Peyer's patch (tissue), 4 donors: ENCODE measurements at places on chromosomes 3 and 15.

- no peak for DNase-seq
These were observed 118.1 kb downstream of the APBA2 start for GRCh38 chr15:29003840-29004233.

- no peak for DNase-seq
These were observed 439.8 kb downstream of the RBMS3 start for GRCh38 chr3:29720665-29721064.

DNA sequence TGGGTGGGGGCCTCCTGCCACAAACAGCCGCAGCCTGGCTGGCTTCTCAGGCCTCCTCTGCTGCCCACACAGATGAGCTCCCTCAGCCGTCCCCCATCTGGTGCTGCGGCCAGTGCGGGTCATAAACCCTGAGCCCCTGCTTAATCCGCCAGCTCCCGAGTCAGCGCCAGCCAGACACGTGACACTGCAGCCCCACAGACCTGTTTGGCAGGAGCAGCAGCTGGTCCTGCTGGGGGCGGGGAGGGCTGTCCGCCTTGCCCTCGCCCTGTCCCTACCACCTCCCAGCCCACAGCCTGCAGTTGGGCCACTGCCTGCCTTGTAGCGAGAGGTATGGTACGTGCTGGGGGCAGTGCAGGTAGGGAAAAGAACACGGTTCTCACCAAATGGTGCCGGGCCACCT, 86.2 kb downstream of the IQSEC1 start:
- DNase-seq, result no peak

- no peak for DNase-seq
These were observed 144.6 kb downstream of the EBLN2 start for GRCh38 chr3:73206030-73206429.

DNA sequence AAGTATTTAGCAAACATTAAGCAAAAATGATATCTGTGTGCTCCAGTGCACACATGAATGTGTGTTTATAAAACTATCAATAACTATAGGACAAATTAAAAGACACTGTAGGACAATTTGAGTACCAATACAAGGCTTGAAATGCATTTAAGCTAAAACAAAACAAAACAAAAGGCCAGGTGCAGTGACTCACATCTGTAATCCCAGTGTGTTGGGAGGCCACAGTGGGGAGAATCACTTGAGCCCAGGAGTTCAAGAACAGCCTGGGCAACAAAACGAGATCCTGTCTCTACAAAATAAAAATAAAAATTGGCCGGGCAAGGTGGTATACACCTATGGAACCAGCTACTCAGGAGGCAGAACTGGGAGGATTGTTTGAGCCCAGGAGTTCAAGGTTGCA, 50.7 kb downstream of the CSNK1G1 start:
- DNase-seq, result no peak

DNA sequence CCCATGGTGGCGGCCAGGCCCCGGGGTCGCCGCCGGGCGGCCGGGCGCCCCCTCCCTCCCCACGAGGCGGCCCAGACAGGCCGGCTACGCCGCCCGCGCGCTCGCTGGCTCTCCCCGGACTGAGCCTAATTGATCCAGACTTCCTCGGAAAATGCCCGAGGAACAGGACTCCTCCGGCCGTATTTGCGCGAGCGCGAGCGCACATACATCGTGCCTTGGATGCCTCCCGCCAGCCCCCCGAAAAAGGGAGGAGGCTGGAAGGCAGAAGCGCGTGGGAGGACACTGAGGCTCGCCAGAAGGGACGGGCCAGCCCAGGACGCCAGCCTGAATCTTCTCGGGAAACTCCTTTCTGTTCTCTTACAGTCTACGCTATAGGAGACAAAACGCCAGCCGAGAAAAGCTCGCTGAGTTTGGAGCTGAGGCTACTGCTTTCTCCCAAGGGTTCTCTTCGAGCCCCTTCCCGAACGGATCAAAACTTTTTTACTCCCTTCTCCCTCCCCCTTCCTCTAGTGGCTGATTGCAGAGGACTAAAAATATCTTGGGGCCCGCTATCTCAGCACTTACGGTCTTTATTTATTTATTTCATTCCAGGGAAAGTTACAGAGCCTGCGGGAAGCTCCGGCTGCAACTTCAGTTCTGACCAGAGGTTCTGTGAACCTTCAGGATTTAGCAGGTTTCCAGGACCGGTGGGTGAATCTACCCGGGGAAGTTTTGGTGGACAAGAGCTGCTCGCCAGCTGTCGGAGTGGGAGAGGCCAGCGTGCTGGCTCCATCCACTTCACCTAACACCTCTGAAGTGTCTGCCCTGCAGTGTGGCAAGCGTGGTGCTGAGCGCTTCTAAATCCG, at the start of gene PDZRN3:
Gene PDZRN3, minus strand, starts transcription at position 121 of the 845 bp plus-strand sequence.
- DNase-seq, result no peak

DNA sequence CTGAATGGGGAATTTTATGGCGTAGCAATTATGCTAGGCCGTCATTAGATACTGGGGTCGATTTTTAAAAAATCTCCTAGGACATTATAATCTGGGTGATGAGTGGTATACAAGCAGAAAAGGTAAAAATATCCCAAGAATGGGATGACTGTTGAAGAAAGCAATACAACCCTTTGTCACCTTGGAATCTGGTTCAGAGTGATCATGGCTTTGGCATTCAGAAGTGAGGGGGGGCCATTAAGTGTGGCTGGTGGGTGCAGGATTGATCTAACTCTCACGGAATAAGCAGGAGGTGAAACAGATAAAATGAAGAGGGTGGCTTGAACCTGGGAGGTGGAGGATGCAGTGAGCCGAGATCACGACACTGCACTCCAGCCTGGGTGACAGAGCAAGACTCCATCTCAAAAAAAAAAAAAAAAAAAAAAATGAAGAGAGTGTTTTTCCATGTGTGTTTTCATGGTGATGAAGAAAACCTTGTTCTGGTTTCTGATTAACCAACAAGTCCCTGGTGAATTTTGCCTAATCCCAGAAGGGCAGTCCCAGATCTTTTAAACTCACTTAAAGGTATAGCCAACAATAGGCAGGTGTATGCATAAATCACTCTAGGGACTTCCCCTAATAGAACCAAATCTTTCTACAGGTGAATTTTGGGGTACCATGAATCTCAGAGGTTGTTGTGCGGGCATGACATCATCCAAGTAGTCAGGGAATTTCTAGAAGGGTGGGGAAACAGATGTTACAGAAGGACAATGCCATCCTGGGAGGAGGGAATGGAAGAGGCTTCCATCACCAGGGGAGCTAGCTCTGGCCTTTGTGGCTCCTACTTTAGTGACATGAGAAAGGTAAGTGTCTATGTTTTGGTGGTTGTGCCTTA, 3.1 kb upstream of the RAD54L2 start:
- DNase-seq, result no peak
